Epithelial cell of prostate (primary cell): ENCODE measurements at places on chromosomes 6 and 20.
A peak's percentile ranks its signal among the peaks of the same experiment; 100 is the strongest.

- no peak for DNase-seq
Measured at GRCh38 chr6:12546410-12547002, 170.1 kb upstream of the PHACTR1 start.

DNA sequence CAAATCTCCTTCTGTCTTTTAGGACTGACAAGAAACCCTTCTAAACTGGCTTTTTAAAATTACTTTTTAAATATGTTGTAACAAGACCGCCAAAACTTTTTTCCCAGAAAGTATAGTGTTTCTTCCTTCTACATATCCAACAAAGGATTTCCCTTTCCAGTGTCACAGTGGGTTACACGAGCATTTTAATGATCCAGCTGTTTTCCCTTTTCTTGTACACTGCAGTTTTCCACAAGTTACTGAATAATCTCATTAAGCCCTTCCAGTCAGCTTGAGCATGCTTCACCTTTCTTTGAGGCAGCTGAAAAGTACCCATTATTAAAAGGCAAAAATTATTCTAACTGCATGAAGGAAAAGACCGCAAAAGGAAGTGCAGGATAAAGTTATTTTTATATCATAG lies 48.6 kb downstream of the CD24 start:
- DNase-seq, result no peak

DNA sequence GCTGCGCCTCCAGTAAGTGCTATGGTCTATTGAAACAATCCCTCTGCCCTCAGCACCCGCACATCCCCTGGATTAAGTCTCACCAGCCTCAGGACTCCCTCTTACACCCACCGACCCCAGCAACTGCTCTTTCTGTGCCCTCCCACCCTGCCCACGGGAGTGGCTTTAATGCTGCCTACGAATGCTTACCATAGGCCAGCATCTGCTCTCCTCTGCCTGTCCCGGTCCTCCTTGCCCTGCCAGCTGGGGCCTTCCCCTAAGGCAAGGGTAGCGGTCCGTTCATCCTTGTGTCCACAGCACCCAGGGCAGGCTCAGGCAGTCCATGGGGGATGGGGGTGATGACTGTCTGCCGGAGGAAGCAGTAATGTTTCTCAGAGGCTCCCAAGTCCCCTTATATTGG lies 4.1 kb downstream of the EBF4 start:
- no peak for DNase-seq

- no peak for DNase-seq
Measured at GRCh38 chr6:90434094-90434493, 137.5 kb upstream of the BACH2 start.

- no peak for DNase-seq
Measured at GRCh38 chr6:77482981-77483380, 19.7 kb upstream of the HTR1B start.

- peak; percentile 92 for DNase-seq
Measured at GRCh38 chr6:19410481-19410880, 426.7 kb upstream of the ID4 start.

- DNase-seq, result no peak
Measured at GRCh38 chr20:1390581-1391403, 2.1 kb downstream of the FKBP1A start.

DNA sequence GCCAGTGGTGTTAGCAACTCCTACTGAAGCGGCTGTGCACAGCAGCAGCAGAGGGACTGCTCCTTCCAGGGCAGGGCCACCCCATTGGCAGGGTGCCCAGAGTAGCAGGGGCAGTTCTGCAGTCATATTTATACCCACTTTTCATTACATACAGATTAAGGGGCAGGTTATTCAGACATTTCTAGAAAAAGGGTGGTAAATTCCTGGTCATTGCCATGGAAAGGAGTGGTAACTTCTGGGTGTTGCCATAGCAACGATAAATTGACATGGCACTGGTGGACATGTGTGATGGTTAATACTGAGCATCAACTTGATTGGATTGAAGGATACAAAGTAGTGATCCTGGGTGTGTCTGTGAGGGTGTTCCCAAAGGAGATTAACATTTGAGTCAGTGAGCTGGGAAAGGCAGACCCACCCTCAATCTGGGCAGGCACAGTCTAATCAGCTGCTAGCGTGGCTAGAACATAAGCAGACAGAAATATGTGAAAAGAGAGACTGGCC lies 45.0 kb downstream of the IYD start:
- DNase-seq, result no peak

DNA sequence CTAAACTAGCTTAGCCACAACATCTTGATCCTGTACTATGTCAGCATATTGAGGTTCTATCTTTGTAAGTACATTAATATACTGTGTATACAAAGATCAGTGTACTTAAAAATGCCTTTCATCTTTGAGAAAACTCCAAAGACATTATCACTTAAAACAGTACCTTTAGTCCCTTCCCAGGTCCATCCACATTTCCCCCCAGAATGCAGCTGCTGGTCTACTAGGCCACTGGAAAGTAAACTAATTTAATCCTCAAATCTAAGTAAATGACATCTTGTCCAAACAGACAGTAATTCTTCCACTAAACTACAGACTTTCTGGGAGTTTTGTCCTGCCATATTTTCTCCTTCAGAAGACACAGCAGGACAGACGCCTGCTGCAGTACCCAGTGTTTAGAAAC lies 68.7 kb downstream of the SYCP2 start:
- DNase-seq, result no peak
